ENCODE measurements at places on chromosomes 3 and 15.

GRCh38 chr3:12303993-12304392 is 15.1 kb downstream of the PPARG start:
- no peak for DNase-seq

GRCh38 chr15:91237445-91237844 is 137.4 kb downstream of the SV2B start:
- no peak for DNase-seq

GRCh38 chr3:59885899-59886400 is 836.1 kb upstream of the CFAP20DC start:
- no peak for DNase-seq

GRCh38 chr15:49064884-49065283 is 18.6 kb upstream of the SECISBP2L start:
- no peak for DNase-seq

GRCh38 chr3:58613236-58614132 is 36.3 kb upstream of the FAM107A start:
- no peak for DNase-seq

DNA sequence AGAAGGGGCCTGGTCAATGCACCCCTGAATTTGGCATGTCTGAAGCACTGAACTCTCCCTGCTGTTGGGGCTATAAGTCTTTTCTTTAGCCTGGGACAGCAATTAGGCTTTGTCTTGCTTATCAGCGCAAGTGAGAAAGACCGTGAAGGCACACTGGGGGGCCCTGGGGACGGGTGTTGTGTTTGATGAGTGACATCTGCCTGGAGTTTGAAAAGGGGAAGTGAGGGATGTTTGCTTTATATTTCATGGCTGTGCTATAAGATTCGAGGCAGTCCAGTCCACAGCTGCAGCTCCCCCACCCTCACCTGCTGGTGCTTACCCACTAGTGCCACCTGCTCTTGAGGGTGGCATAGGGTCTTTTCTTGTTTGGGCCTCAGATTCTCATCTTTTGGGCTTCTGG is 44.8 kb downstream of the CEMIP start:
- no peak for DNase-seq

GRCh38 chr3:172199850-172200369 is 160.5 kb downstream of the FNDC3B start:
- no peak for DNase-seq

GRCh38 chr15:40010686-40011085 is 28.3 kb downstream of the SRP14 start:
- DNase-seq, result no peak

GRCh38 chr15:61196711-61197586 is 32.2 kb downstream of the RORA start:
- DNase-seq, result no peak

DNA sequence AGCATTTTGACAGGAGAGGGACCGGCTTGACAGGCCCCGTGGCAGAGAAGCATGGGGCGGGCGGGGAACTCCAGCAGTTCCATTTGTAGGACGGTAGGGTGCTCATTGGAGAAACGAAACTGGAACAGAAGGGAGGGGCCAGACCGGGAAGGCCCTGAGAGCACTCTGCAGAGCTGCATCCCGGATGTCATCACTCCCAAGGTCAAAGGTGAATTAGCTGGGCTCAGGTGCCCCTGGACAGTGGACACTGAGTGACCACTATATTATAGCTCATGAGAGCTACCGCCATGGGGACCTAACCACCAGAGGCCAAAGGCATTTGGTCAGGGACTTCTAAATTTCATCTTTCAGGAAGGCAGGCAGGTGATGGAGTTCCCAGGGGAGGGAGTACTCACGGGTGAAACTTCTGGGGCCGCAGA is 7.3 kb downstream of the CSRNP1 start:
- no peak for DNase-seq

- no peak for DNase-seq
Measured at GRCh38 chr3:71138410-71138809, 445.1 kb downstream of the FOXP1 start.

GRCh38 chr3:186802701-186803100 is 3.6 kb downstream of the RFC4 start:
- DNase-seq, result no peak

DNA sequence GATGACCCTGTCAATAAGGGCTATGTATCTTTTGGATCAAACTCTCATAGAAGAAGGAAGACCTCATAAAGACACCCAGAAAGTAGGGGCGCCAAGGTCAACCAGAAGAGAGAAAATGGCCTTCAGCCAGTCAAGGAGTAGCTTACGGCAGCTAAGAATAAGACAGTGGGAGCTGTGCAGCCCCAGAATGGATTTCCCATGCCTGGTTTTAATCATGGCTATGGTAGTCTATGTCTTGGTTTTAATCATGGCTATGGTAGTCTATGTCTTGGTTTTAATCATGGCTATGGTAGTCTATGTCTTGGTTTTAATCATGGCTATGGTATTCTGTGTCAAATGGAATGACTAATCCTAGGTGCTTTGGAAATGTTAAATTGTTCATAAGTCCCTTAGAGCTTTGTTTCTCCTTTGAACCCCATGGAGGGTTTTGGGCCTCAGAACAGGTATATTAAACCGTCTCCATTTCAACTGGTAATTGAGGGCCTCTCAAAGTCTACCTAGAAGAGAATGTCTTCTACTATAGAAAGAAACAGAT is 742.0 kb upstream of the CFAP20DC start:
- DNase-seq, result no peak

DNA sequence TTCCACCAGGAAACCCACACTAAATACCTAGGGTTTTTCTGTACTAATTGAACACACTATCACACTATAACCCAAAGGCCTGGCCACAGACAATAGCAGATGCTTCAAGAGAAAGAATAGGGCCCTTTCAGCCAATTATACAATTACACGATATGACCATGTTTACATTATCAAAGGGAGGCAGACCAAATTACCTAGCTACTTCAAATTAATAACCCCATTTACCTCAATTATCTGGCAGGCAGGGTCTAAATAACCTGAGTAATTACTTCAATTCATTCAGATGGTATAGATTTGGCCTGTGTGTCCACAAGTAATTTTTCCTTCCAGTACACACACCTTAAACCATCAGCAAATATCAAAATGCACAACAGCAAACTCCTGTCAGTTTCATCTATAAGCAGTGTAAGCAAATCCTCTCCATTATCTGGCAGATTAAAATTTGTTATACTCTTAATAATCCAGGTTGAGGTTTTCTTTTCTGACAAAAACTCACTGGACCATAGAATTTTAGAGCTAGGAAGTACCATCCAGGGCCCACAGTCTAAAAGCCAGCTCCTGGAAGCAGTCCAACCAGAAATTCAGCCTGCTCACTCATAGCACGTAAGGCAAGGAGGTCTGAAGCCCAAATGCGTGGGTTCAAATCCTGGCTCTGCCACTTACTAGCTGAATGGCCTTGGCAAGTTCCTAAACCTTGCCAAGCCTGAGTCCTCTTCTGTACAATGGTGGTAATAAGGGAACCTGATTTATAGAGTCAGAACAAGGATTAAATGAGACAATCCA is 51.8 kb downstream of the RFTN1 start:
- no peak for DNase-seq

- no peak for DNase-seq
Measured at GRCh38 chr3:4828279-4829030, 150.8 kb upstream of the BHLHE40 start.

DNA sequence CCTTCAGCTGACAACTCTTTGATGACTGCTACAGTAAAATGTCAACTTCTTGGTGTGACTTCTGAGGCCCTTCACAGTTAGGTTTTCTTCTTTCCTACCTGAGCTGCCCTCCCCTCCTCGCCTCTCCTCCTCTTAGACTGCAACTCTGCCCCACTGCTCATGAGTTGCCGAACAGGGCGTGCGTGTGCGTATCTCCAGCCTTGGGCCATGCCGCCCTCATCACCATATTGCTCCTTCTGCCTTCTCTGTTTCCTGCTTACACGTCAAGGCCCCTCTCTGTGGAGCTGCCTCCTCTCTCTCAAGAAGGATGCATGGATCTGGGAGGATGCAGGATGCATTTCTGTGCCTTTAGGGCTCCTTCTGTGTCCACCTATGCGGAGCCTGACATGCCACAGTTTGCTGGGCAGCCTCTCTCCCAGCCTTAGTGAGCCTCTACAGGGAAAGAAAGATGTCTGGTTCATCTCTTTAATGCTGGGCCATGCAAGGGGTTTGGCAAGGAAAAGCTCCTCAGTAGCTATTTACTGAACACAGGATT is 205.9 kb downstream of the RPLP1 start:
- DNase-seq, result no peak

GRCh38 chr3:46277476-46277875 is 35.2 kb downstream of the CCR3 start:
- no peak for DNase-seq

DNA sequence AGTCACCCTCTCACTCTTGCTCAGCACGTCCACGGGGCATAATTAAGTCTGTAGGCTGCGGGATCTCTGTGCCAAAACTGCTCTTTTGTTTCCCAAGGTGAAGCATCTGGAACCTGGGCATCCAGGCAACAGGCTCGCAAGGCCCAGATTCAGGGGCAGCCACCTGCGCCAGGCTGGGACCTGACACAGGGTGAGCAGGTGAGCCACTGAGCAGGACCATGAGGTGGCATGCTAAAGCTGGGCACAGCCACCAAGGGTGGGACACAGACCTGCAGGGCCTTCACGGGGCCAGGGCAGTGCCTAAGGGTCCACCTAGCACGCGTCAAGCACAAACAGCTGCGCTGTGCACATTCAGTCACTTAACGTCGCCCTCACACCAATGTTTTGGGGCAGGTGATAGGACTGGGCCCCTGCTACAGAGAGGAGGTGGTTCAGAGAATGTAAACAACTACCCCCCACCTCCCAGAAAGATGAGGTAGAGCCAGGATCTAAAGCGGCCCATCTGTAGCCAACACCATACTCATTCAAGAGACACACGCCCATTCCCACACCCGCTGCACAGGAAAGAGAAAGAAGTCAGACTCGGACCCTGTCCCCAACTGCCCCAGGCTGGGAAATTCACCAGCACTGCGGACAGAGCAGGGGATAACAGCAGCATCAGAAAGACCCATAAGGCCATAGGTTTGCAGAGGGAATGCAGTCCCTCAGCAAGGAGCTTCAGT is 16.3 kb downstream of the XXYLT1 start:
- DNase-seq, result no peak

- no peak for DNase-seq
Measured at GRCh38 chr3:65483480-65483879, 555.2 kb downstream of the MAGI1 start.

GRCh38 chr3:124346487-124346886 is 354.6 kb upstream of the ROPN1 start:
- DNase-seq, result no peak

GRCh38 chr3:58620421-58620820 is 43.2 kb upstream of the FAM107A start:
- DNase-seq, result no peak

GRCh38 chr3:177946497-177946896 is 589.7 kb upstream of the KCNMB2 start:
- DNase-seq, result no peak

GRCh38 chr3:36800533-36801116 is 36.3 kb upstream of the DCLK3 start:
- no peak for DNase-seq

- no peak for DNase-seq
Measured at GRCh38 chr15:77615472-77615871, 17.2 kb downstream of the LINGO1 start.

GRCh38 chr15:97979140-97979520 is 18.6 kb downstream of the ARRDC4 start:
- no peak for DNase-seq

Measured in T-cell (primary cell).